ENCODE measurements at places on chromosomes 13 and 19.

DNA sequence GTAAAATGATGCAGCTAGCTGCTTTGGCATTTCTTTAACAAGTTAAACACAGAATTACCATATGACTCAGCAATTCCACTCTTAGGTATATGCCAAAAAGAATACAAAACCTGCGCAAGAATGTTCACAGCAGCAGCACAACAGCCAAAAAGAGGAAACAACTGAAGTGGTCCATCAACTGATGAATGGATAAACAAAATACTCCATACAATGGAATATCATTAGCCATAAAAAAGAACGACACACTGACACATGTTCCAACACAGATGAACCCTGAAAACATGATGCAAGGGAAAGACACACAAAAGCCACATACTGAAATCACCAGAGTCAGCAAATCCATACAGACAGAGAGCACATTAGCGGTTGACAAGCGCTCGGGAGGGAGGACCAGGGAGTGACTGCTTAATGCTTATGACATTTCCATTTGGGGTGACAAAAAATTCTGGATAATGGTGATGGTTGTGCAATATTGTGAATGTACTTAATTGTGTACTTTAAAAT, 3.0 kb downstream of the PCID2 start:
- no peak for DNase-seq

- DNase-seq = no peak
These were observed 34.2 kb downstream of the RUBCNL start for GRCh38 chr13:46352805-46353204.

GRCh38 chr13:99403458-99403971, 96.3 kb upstream of the GPR183 start:
- no peak for DNase-seq

- DNase-seq = no peak
These were observed 859.9 kb upstream of the SLC10A2 start for GRCh38 chr13:103926118-103926517.

- DNase-seq = no peak
These were observed 121.6 kb upstream of the ZNF507 start for GRCh38 chr19:32223595-32224370.

GRCh38 chr19:19618219-19619051, at the start of gene PBX4:
PBX4 (minus strand) TSS chr19:19618687; CDS start chr19:19618629, 58 bp downstream.
- DNase-seq = peak; percentile 43

DNA sequence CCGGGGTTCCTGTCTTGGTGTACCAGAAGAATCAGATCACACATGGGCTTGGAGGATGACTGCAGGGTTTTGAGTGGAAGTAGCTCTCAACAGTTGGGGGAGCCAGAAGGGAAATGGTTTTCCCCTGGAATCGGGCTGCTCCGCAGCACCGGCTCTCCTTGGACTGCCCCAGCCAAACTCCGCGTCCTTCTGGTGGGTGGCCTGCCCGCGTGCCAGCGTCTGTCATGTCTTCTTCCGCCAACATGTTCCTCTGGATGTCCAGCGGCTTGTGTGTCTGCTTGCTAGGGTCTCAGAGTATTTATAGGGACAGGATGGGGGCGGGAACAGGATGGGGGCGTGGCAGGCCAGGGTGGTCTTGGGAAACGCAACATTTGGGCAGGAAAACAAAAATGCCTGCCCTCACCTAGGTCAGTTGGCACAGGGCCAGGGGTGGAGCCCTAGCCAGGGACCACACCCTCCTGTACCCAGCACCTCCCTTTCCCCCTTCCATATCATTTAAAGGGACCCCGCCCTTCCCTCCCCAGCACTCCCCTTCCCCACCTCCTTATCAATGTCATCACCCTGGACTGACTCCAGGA, 1.3 kb upstream of the ZNF30 start:
- DNase-seq = no peak

- no peak for DNase-seq
These were observed 13.1 kb upstream of the FOXO1 start for GRCh38 chr13:40679480-40679985.

GRCh38 chr13:44045180-44045562, 165.5 kb downstream of the LACC1 start:
- DNase-seq = no peak

DNA sequence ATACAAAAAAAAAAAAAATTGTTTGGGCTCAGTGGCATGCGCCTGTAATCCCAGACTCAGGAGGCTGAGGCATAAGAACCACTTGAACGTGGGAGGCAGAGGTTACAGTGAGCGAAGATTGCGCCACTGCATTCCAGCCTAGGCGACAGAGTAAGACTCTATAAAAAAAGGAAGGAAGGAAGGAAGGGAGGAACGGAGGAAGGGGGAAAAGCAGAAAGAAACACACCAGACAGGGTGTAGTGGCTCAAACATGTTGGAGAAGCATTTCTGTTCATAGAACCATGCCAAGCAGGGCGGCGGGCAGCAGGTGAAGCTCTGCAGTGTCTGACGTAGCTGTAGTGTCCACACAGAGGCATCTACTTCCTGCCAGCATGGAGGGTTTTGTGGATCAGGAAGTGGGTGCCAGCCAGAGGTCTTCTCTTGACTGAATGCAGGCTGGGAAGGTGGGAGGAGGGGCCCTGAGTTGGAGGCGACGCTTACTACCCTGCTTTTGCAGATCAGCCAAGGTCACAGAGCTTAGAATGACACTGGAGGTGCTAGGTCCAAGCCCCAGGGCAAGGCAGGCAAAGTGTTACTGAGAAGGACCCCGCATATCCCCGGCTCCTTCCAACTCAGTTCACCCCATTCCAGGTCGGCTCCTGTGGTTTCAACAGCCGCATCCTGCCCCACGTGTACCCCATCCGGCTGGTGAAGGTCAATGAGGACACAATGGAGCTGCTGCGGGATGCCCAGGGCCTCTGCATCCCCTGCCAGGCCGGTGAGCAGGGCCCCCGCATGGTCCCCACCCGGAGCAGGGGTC, 11.6 kb upstream of the PGLS start:
- no peak for DNase-seq

GRCh38 chr13:107461751-107462150, 753.6 kb downstream of the LIG4 start:
- DNase-seq = no peak

- no peak for DNase-seq
These were observed 6.3 kb upstream of the ZSWIM4 start for GRCh38 chr19:13788991-13789390.

DNA sequence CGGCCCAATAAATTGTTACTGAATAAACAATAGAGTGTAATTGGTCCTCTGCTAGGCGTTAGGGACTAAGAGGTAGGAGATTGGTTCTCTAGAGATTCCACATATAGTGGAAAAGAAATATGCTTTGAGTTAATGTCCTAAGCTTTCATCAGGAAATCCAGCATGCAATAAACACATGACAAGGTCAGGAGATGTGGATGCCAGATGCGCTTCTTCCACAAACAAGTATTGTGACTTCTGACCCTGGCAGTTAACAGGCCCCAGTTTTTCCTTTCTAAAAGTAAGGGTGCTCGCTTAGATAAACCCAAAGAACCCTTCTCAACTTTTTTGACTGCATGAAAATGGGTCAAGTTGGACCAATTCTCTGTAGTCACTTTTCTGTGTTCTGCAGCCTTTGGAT, 146.5 kb upstream of the SOX21 start:
- DNase-seq = no peak

- DNase-seq = no peak
These were observed 268.3 kb downstream of the RFC3 start for GRCh38 chr13:34086281-34086680.

All from Panc1 (cell line).